ENCODE measurements at places on chromosomes 6 and 20. TPM values are rescaled to one million over a fixed set of nuclear protein-coding genes. Genes with fewer than 3 reads are reported as not detected.

HLA-DRB5 gene
- 5.9 TPM for total RNA-seq

FAM209B gene
- total RNA-seq, result 1.0 TPM

SMIM26 gene
- 56.6 TPM for total RNA-seq

FABP7 gene
- not detected for total RNA-seq
